ENCODE measurements at places on chromosomes 2 and 18.

DNA sequence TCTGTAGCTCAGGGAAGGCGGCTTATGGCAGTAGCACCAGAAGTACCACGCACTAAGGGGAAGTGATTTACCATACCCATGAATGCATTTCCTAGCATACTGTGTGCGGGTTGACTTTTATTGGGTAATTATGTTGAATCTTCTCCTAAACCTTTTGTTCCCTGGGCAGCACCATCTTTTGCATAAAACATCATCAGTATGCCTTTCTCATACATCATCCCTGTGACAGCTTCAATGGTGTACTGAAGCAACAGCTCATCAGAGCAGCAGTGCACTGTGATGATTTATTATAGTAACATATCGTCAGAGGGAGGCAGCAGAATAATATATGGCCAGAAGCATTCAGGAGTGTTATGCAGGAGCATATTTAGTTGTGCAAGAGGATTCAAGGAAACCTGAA is 204.9 kb downstream of the CDH7 start:
- no peak for DNase-seq

DNA sequence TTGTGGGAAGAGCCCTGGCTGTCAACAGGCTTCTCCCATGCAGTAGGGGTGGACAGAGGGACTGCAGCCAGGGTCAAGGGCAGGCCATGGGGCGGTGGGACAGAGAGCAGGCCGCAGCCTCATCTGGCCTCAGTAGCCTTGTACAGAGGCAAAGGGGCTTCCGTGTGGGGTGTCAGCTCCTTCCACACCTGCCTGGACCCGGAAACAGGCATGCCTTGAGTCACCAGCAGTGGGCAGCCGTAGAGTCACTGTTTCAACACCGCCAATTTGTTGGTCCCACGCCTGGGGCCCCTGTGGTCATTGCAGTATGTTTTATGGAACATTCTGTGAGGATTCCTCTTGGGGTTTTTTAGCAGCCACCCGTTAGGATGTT is 173.0 kb downstream of the SMAD7 start:
- no peak for DNase-seq

DNA sequence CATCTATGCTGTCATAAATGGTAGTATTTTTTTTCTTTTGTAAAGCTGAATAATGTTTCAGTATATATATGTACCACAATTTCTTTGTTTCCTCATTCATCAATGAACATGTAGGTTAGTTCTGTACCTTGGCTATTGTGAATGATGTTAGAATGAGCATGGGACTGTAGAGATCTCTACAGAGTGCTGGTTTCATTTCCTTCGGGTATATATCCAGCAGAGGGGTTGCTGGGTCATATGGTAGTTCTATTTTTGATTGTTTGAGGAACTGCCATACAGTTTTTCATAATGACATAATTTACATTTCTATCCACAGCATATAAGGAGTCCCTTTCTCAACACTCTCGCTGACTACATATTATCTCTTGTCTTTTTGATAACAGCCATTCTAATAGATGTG is 243.5 kb downstream of the CDH7 start:
- no peak for DNase-seq

DNA sequence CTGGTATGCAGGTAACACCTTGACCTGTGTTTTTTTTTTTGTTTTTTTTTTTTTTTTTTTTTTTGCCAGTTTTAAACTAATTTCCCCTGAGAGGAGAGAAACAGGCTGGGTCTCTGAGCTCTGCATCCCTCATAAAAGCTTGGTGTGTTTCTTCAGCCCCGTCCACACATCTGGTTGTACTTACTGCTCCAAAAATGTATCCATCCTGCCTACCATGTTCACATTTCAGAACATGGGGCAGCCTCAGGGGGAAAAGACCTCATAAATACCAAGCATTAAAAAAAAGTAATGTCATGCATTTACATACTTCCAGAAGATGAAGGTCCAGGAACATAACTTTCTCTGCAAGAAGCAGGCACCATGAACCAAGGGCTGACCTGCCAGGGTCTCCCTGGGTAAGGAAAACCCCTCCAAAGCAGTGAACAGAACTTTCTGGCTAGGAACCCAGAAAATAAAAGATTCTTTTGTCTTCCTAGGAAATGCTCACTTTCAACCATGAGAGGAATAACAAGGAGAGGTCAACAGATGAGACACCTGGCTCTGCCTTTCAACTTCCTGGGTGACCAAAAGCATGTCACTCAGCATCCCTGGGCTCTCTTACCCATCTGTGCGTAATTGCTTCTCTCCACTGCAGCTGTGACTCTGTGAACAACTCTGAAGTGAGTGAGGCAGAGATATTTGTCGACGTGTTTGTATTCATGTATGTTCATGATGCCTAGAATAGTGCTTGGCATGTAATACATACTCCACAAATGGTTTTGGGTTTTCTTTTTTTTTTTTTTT is 118.6 kb downstream of the MCFD2 start:
- DNase-seq: no peak

DNA sequence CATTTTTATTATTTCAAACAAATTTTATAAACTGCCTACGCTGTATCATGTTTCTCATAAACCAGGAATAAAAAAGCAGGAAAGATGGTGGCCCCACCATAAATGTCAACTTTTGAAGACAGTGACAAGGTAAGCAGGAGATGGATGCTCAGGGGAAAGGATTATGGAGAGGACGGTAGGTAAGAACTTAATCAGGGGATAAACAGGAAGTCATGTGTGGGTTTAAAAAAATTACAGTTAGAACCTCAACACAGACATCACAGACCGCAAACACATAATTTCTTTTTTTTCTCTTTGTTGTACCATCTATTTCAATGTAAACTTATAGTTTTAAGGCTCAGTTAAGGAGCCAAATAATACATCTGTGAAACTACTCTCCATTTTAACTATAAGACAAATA is 575.2 kb upstream of the SLC8A1 start:
- no peak for DNase-seq

GRCh38 chr2:130755256-130756052 is at the start of gene AMER3:
AMER3 (plus strand) TSS chr2:130755540; CDS start chr2:130762073, 6,533 bp downstream.
- no peak for DNase-seq

DNA sequence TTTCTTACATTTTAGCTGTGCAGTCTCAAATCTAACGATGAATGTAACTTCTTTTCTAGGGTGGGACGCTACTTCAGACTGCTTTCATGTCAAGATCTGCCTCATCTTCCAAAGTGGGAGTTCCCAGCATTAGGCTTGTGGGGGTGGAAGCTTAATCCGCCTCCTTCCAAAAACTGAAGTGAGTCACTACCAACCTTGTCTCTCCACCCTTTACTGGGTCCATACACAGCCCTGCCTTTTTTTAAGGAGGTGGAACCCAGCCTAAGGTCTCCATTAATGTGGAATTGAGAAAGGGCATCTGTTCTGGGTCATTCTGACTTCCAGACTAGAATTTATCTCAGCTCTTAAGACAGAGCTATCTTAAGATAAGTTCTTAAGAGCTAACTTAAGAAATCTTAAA is 42.0 kb upstream of the NFE2L2 start:
- no peak for DNase-seq

GRCh38 chr18:427005-427404 is 73.5 kb downstream of the COLEC12 start:
- no peak for DNase-seq

DNA sequence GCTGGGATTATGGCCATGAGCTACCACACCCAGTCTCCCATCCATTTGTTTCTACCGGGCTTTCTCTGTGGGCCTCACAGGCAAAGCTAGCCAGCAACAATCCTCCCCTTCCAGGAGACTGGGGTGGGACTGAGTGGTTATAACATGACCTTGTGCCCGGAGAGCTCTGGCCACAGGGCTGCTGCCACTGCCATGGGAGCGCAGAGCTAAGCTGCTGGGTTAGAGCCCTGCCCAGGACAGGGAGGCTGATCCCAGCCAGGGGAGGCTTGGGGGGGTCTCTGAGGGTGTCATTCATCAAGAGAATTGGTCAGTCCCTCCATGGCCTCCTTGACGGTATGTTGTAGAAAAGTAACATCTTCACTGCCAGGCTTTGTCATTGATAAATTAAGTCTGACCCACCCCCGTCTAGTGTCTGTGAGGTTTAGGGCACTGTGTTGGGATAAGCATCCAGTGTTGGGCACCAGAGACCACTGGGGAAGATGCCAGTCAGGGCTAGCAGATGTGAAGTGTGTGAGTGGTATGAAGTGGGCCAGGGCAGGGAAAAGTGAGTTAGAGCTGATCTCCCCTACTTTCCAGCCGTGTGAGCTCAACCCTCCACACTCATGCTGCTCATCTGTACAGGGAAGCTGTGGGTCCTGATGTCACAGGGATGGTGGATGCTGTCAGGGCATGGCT is 368.4 kb upstream of the HS6ST1 start:
- DNase-seq: no peak

- no peak for DNase-seq
Observed at GRCh38 chr2:224190234-224190935, 151.3 kb upstream of the SERPINE2 start.

Measured in SW480 (cell line).